Large intestine (tissue), 12 donors: ENCODE measurements at places on chromosomes 4 and X. TPM values are rescaled to one million over a fixed set of nuclear protein-coding genes. Genes with fewer than 3 reads are reported as not detected.

GRCh38 chr4:53548662-53549061 lies 42.6 kb downstream of the LNX1 start:
- no peak for DNase-seq

DNA sequence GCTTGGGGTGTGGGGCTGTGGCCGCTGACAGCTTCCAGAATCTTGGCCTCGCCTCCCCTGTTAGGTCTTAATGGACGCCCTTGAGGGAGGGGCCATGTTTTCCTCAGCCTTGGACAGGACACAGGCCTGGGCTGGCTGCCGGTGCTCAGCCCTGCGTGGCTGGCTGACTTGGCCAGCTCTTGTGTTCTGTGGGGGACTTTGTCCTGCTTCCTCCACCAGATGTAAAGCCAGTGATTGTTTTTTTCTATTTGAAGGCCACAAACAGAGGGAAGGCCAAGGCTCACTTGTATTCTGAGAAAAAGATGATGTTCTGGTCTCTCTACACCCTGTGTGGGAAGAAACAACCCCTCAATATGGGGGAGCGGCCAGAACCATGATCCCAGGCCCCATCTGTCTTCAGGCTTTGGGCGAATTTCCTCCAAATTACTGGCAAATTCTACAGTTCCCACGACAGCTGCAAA lies 71.3 kb downstream of the HTRA3 start:
- DNase-seq: peak; percentile 48

- peak; percentile 4 for DNase-seq
Measured at GRCh38 chrX:15310117-15310516, 5.3 kb downstream of the ASB11 start.

Gene TLR6
- 1.6 TPM for polyA plus RNA-seq

Gene NONO
- polyA plus RNA-seq: 339 TPM

Gene PPBP
- polyA plus RNA-seq: 1.8 TPM

Gene GABRQ
- 0.40 TPM for polyA plus RNA-seq

Gene HTR2C
- polyA plus RNA-seq: not detected
